ENCODE measurements at places on chromosomes 6 and 20. TPM values are rescaled to one million over a fixed set of nuclear protein-coding genes. Genes with fewer than 3 reads are reported as not detected.

OR12D3 gene
- not detected for total RNA-seq

OPN5 gene
- not detected for total RNA-seq

RNF144B gene
- 19.0 TPM for total RNA-seq

SAPCD1 gene
- 4.9 TPM for total RNA-seq

CPNE5 gene
- total RNA-seq, result 6.9 TPM

EPB41L2 gene
- 889 TPM for total RNA-seq

COL11A2 gene
- total RNA-seq, result 5.6 TPM

RNF182 gene
- 0.49 TPM for total RNA-seq

TSHZ2 gene
- total RNA-seq, result 33.1 TPM

FNDC11 gene
- 0.94 TPM for total RNA-seq

OR2H2 gene
- not detected for total RNA-seq

ATP6V1G2 gene
- total RNA-seq, result 4.8 TPM

OR2B6 gene
- total RNA-seq, result not detected
